ENCODE measurements at places on chromosomes 4 and X.

- ATAC-seq: peak; percentile 80
These were observed 194.2 kb downstream of the CLCN4 start for GRCh38 chrX:10350981-10351380.

DNA sequence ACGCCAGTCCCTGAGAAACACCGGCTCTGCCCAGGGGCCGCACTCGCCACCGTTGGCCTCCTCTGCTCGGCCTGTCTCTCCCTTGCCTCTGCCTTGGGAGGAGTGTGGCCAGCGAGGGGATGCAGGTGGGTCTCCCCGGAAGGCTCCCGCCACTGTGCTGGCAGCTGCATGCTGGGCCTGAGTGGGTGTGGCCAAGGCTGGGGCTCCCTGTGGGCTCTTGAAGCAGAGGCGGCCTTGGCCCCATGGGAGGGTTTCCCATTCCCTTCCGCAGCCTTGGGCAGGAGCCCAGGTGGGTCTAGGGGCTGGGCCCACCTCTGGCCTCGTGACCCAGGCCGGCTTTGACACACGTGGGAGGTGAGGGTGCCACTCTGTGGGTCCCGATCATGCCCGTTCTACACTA is 19.1 kb downstream of the FGFRL1 start:
- no peak for ATAC-seq

DNA sequence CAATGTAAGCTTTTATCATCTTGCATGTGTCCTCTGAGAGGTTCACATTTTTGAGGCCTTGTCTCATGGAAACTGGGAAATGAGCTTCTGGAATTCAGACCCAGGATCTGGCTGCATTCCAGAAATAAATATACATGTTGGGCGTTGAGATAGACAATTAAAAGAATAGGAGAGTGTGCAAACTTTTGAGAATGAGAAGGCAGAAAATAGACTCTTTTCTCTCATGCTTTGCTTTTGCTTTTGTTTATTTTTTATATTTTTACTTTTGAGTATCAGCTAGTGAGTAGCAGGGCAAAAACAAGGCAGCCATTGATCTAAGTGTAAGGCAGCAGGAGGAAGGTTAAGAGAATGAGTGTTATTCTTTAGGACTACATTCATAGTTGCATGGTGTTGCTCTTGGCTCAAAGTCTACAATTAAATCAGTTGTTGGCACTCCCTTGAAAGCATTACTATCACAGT is 12.4 kb downstream of the SHROOM3 start:
- ATAC-seq: no peak

DNA sequence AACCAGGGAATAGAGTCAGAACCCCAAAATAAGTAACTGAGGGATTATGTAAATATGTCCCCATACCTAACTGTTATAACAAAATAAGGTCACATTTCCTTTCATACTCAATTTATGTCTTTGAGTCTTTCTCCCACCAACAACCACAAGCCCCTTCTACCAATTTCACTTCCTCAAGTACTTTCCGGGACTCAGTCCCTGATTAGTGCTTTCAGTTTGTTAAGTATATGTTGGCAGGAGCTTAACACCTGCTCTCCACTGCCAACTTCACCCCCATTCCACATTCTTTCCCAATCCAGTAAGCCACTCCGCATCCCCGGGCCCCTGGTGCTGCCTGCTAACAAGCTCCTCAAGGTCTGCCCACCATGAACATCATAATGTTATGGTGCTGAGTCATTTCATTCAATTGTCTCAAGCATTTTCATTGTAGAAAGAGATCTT is 71.3 kb upstream of the SPRY1 start:
- no peak for ATAC-seq

DNA sequence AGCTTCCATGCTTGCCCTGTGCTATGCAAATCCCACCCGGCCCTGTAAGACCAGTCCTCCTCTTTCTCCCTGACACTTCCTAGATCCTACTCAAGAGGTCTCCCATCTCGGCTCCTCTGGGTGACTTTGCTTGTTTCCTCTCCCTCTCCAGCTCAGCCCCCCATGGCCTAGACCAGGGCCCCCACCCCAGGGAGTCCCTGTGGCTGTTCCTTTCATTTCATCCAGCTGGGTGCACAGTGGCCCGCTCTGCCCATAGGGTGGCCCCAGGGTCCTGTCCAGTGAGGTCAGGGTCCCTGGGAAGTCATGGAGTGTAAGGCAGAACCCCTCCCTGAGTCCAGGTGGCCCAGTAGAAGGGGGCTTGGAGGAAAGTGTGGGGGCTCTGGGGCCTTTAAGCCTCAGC is 52.3 kb upstream of the NKX1-1 start:
- no peak for ATAC-seq

DNA sequence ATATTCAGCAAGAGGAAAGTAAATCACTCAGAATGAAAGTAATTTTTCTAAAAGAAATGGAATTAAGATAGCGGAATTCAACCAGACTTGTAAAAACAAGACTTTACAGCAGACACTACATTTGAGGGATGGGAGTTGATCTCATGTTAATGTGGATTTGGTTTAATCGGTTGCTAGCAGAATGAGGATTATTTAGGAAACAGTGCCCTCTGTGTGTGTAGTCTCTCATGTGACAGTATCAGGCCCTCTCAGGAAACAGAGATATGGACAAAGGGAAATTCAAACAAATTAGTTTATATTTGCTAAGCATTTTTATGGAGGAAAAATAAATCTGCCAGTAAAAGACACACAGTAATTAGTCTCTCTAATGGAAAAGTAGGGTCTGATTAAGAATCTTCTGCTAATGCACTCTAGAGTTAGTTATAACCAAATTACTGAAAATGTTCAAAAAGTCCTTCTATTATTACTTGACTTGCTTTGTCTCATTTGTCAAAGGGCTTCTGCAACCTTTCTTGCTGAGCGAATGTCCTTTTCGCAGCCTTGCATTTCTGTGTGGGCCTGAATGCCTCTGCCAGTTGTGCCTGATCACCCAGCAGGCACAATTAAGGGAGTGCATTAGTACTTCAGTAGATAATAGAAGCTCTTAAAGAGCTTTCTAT is 1282.3 kb upstream of the TENM3 start:
- no peak for ATAC-seq

DNA sequence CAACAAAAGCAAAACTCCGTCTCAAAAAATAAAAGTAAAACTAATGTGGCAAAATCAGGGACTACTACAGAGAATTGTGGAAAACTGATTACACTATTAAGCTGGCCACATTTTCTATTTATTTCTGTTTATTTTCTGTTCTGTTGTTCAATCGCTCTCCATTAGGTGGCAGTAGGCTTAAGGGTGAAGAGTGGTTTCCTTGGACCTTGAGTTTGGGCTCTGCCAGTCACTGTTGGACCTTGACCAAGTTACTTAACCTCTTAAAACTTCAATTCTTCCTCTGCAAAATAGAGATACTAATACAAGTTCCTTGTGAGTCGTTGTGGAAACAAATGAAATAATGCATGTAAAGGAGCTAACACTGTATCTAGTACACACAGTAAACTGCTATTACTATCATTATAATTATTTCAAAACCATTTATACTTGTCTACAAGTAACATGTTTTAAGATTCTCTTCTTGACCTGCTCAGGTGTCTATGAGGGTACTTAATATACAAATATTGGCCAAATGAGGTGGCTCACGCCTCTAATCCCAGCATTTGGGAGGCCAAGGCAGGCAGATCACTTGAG is 15.2 kb downstream of the HSD17B11 start:
- peak; percentile 69 for ATAC-seq
